Aorta (tissue), 5 donors: ENCODE measurements at places on chromosomes 16 and 17. TPM values are rescaled to one million over a fixed set of nuclear protein-coding genes. Genes with fewer than 3 reads are reported as not detected.

DNA sequence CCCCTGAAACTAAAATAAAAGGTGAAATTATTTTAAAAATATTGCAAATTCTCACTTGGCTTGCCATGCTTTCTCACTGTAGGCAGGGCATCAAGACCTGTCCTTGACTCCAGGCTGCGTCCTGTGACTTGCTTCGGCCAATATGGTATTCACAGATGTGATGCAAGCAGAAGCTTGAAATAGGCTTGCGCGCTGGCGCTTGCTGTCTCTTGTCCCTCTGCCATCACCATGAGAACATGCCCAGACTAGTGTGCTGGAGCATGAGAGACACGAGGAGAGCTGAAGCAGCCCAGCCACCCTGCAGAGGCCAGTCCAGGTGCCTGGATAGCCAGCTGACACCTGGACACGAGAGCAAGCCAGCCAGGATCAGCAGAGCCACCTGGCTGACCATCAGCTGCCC lies 21.8 kb upstream of the ZKSCAN2 start:
- no peak for DNase-seq

Gene OR4D1
- not detected for polyA plus RNA-seq

DNA sequence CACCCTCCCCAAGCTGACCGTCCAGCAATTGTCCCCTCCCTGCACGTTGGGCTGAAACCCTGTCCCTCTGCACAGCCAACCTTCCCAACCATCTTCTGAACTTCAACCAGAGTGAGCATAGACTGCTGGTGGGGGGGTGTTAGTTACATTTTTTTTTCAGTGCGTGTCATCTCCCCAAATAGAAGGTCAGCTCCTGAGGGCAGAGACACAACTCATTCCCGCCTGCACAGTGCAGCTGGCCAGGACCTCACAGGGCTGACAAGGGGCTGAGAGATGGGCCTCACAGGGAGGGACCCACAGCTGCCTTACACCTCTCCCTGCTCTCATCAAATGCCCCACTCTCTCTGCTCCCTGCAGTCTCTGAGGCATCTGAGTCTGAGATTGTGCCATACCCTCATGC lies 8.4 kb downstream of the SRL start:
- DNase-seq, result no peak

Gene FBRS
- polyA plus RNA-seq, result 15.3 TPM

Gene CLEC18B
- 6.5 TPM for polyA plus RNA-seq
